ENCODE measurements at places on chromosomes 16 and 17.

- peak; percentile 40 for DNase-seq
Observed at GRCh38 chr16:30903596-30903995, 7.2 kb downstream of the CTF1 start.

GRCh38 chr16:87454391-87454790 is 38.4 kb downstream of the ZCCHC14 start:
- no peak for DNase-seq

GRCh38 chr17:48554412-48555257 is 9.7 kb upstream of the HOXB2 start:
- no peak for DNase-seq

GRCh38 chr16:28621481-28622155 is 11.8 kb upstream of the SULT1A1 start:
- no peak for DNase-seq

DNA sequence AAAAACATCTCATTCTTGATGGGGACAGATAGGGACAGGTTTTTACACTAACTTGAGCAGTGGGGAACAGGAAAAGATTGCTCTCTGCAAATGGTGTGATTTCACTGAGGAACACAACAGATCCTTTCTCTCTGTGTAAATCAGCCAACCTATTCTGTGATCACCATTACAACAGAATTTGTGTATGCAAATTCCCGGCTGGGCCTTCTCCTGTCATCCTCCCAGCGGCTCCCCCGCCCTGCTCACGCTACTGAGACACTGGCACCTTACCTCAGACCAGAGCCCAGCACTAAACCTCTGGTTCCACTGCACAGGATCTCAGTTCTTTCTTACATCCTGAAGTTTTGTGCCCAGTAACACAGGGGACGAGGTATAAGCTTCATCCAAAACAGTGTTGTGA is 97.0 kb upstream of the FA2H start:
- no peak for DNase-seq

- no peak for DNase-seq
Observed at GRCh38 chr16:8863594-8864424, 5.0 kb downstream of the CARHSP1 start.

- no peak for DNase-seq
Observed at GRCh38 chr16:5231246-5231759, 133.7 kb upstream of the EEF2KMT start.

DNA sequence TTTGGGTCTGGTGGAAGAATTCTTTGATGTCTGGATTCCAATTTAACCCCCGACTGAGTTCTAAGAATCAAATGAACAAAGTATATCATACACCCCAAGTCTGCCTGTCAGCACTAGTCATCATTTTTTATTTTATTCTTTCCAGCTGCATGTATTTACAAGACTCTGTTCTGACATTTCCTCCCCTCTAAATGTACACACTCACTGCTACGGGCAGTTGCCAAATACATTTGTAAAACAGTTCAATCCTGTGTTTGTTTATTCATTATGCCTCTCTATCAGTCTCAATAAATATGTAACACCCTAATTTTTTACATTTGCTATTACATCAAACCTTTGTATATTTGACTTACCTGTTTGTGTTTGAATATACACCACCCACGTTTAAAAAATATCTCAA is 422.3 kb upstream of the PSMD7 start:
- no peak for DNase-seq

GRCh38 chr17:2238432-2239169 is 65.0 kb downstream of the SMG6 start:
- DNase-seq = no peak
